Fibroblast of pulmonary artery (primary cell): ENCODE measurements at places on chromosomes 3 and 15.
A peak's percentile ranks its signal among the peaks of the same experiment; 100 is the strongest.

GRCh38 chr15:96314518-96314917 is 16.0 kb upstream of the NR2F2 start:
- no peak for DNase-seq

- DNase-seq, result no peak
These were observed 17.0 kb downstream of the IREB2 start for GRCh38 chr15:78454992-78455391.

GRCh38 chr15:44535523-44536301 is 1.2 kb upstream of the EIF3J start:
- DNase-seq, result no peak

- no peak for DNase-seq
These were observed 19.5 kb upstream of the CCDC39 start for GRCh38 chr3:180698760-180699270.

DNA sequence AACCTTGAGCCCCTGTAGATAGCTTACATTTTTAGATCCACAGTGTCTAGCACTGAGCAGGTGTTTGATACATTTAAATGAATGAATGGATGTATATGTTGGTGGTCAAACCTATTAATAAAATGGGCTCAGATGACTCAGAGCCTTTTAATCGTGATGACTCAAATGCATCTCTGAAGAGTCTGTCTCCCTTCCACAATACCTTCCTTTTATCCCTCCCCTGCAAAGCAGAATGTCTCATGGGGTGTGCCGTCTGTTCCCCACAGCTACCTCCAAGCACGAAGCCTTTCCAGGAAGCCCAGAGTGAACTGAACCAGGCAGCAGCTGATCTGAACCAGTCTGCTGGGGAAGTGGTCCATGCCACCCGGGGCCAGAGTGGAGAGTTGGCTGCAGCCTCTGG is 303.5 kb upstream of the TPM1 start:
- DNase-seq, result peak; percentile 36
